ENCODE measurements at places on chromosomes 13 and 19.

DNA sequence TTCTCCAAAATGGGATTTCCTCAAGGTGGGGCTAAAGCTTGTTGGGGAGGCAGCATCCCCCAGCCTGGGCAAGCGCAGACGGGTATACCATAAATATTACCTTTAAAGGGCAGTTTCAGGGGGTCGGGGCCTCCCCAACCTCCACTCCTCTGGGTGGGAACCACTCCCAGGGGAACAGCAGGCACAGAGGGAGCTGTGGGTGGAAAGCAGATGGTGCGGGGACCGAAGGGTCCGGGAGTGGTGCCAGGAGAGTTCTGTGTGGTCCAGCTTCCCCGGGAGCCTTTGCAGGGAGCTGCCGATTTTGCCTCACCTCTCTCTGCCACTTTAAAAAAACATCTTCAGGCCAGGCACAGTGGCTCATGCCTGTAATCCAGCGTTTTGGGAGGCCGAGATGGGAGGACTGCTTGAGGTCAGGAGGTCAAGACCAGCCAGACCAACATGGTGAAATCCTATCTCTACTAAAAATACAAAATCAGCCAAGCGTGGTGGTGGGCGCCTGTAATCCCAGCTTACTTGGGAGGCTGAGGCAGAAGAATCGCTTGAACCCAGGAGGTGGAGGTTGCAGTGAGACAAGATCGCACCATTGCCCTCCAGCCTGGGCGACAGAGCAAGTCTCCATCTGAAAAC, 5.5 kb downstream of the MAST3 start:
- no peak for DNase-seq

DNA sequence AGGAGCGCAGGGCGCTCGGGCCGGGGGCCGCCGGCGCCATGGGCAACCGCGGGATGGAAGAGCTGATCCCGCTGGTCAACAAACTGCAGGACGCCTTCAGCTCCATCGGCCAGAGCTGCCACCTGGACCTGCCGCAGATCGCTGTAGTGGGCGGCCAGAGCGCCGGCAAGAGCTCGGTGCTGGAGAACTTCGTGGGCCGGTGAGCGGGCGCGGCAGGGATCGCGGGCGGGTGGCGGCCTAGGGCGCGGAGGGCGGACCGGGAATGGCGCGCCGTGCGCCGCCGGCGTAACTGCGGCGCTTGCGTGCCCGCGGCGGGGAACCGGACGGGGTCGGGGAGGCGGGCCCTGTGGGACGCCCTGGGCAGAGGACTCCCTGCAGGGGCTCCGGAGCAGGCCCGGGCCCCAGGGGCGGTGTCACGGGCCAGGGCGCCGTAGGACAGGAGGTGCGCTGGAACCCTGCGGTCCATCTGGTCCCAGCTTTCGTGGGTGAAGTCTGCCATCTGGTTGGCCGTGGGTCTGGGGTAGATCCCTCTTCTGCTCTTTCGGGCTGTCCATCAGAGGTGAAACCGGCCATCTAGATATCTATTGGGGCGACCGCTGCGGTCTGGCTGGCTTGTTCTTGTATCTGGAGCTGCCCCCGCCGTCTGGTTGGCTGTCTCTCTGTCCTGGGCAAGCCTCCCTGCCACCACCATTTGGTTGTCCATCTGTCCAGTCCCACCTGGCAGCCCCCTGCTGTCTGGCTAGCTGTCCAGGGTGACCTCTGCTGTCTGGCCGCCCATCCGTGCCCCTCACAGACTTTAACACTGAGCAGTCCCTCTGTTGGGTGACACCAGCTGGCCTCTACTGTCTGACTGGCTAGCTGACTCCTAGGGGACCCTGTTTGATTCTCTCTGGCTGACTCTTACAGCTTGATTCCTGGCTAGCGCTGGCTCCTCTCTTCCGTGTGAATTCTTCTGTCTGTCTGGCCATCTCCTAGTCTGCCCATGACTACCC, 622 bp downstream of the DNM2 start:
- peak; percentile 31 for DNase-seq

DNA sequence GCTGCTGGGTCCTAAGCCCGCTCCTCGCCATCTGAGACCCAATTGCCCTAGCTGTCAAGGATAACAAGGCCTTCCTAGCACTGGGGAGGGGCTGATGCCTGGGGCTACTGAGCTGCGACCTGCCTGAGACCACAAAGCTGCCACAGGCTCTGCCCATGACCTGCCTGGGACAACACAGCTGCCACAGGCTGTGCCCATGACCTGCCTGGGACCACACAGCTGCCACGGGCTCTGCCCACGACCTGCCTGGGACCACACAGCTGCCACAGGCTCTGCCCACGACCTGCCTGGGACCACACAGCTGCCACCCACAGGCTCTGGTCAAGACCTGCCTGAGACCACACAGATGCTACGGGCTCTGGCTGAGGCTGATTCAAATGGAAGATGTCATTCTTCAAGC, 54.8 kb downstream of the EPS15L1 start:
- DNase-seq = no peak

- DNase-seq = peak; percentile 25
Observed at GRCh38 chr13:110580800-110581199, 19.3 kb upstream of the RAB20 start.

DNA sequence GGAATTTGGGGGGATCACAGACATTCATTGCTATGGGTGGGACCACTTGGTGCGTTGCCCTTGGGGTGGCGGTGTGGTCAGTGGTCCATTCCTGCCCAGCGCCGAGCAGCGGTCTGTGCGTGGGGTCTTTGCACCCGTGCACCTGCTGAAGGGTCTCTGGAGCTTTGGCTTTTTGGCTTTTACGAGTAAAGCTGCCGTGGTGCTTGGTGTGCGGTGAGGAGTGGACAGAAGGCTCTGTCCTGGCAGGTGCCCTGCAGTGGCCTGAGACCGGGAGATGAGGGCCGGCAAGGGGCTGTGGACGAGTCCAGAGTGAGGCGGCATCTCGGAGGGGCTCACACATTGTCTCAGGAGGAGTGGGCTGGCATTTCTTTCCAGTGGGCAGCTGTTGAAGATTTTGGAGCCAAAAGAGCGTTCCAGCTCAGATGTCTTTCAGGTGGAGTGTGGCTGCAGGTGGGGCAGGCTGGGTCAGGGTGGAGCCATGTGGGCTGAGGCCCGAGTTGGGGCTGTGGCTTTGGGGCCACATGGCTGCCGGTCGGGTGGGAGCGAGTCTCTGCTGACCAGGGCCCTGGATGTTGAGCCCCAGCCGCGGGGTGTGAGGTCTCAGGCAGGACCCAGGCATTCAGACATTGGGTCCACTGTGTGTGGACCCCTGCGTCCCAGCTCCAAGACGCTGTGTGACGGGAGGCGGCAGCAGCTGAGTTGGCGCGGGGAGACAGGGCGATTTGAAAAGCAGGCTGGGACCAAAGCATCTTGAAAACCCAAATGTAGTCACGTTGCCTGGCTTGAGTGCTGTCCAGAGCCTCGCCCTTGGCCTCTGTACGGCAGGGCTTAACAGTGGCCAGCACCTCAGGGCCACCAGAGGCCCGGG, 11.7 kb downstream of the GNA11 start:
- DNase-seq = no peak

DNA sequence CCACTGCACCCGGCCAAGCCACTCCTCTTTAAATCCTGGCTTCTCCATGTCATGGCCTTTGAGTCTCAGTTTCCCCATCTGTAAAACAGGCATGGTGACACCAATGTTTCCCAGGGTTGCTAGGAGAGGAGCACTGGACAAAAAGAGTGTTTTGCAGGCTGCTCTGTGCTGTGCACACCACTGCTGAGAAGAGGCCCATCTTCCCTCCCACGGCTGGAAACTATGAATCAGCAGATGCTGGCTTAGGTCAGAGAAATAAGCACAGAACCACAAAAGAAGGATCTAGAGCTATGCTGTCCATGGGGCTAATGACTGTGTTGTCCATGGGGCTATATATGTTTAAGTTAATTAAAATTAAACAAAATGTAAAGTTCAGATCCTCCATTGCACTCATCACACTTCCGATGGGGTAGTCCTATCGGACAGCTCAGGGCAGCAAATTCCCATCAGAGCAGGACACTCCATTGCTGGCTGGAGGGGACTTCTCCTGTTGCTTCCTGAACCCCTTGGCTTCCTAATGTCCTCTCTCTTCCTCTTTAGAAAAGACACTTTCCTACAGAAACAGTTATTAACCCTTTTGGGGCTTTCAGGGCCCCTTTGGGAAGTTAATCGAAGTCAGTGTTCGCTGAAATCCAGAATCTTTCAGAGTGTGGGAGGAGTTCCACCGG, 37.1 kb downstream of the TSHZ3 start:
- peak; percentile 92 for DNase-seq

- no peak for DNase-seq
Observed at GRCh38 chr13:46206143-46206542, 5.6 kb upstream of the LRRC63 start.

GRCh38 chr13:107832500-107833100, 382.7 kb downstream of the LIG4 start:
- DNase-seq = no peak

GRCh38 chr19:15291089-15291488, 41.2 kb downstream of the BRD4 start:
- DNase-seq = no peak

DNA sequence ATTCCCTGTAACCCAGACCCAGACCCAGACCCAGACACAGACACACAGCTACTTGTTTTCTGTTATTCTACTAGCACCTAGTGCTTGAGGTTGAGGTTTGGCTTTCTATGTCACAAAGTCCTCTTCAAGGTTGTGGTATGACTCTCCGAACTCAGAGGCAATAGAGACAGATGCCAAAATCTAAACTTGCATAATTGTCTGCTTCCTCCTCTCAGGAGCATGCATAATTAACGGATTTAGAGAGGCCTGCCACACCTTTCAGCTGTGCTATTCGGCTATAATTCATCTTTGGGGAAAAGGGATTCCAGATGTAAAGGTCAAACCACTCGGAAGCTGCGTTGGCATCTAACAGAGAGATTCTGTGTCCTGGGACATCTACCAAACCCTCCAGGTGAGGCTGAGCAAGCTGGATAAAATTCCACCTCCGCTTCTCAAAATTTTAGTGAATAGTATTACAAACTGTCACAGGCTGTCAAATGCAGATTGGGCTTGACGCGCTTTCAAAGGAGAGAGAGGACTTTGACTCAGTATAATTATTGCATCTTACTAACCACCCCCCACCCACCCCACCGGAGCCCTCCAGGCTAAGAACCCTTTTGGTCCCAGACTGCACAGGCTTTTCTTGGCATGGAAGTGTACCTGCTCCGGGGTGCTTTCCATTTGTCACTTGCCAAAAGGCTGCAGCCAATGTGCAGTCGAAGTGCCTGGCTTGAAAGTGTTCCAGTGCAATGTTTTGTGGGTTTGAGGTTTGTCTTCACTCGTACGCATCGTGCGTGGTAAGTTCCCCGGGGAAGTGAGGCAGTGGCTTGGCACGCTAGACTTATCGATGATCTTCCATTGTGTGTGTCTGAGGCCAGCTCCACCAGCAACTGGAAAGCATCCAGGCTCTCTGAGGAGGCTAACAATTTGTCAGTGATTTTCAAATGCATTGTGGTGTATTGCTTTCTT, 194.1 kb downstream of the TDRD3 start:
- peak; percentile 84 for DNase-seq

DNA sequence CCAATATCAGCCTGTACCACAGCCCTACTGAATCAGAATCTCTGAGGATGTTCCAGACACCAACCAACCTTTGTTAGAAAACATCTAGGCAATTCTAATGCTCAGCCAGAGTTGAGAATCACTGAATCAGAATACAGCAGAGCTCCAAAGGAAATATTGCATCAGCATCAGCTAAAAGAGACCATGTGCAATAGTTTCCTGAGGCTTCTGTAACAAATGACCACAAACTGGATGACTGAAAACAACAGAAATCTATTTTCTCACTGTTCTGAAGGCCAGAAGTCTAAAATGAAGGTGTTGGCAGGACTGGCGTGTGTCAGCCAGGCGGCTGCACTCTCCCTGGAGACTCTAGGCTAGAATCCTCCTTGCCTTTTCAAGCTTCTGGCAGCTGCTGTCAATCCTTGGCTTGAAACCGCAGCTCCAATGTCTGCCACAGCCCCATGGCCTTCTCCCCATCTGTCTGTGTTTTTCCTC, 1.2 kb upstream of the DCT start:
- peak; percentile 73 for DNase-seq

DNA sequence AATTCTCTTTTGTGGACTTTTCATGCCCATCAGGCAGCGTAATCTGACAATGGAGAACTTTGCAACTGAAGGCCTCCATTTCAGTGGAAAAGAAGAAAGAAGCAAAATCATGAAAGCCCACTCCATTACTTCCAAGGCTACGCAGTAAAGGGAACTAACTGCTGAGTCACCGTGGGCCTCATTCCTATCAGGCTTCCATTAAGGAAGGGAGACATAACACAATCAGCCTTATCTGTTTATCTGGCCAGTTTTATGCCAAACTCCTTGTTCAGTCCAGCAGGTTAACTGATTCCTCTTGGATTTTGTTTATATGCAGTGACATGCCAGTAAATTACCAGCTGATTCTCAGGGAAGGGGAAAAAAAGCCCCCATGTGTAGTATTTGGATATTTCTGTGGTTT, 56.8 kb upstream of the KATNAL1 start:
- DNase-seq = peak; percentile 32

- DNase-seq = no peak
Observed at GRCh38 chr13:66219506-66219905, 1010.6 kb downstream of the PCDH9 start.

DNA sequence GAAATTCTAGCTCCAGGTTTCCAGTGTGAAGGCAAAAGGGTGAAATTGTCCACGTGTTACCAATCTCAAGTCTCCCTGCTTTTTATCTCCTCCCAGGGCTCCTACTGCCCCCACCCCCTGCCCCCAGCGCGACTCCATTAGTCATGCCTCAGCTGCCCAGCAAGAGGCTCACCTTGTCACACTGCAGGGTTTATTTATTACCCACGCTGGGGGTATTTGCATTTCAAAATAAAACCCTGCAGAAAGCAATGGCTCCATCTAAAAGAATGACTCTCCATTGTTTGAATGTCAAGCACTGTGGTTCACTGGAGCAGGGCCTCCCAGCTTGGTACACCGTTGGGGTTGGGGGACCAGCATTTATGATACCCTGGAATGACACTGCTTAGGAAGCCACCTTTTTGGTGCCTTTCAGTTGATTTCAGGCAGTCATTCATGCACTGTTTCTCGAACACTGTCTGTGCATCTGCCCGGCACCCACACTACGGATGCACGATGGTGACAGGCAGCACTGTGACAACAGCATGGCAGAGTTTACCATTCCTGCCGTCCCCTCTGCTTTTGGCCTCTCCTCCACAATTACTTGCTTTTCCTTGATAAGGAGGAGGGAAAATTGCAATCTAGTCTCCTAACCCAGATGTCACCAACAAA, 9.9 kb upstream of the POP4 start:
- DNase-seq = no peak

GRCh38 chr13:106753251-106753650, 185.3 kb upstream of the ARGLU1 start:
- no peak for DNase-seq

DNA sequence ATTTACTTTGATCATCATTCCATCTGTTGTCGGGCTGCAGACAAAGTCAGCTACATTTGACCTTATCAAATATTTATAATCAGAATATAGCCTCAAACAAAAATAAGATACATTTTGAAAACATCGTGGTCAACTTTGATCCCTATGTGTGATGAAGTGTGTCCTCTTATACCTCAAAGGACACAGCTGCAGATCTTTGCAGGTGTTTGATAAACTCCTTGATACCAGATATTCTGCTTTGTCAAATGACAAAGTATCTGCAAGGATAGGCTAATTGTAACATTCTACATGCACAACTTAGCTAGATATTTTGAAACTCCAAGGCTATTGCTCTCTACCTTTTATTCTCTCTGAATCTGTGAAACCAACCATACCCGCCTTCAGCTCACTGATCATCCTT, 44.0 kb downstream of the PHF11 start:
- no peak for DNase-seq

Measured in fibroblast of pulmonary artery (primary cell).